ENCODE measurements at places on chromosomes 3 and 15.

- peak; percentile 46 for DNase-seq
These were observed 7.3 kb downstream of the ARL6IP5 start for GRCh38 chr3:69092030-69092516.

- DNase-seq, result no peak
These were observed 512.1 kb upstream of the ROBO2 start for GRCh38 chr3:76527773-76528172.

- DNase-seq, result no peak
These were observed 16.9 kb upstream of the RHCG start for GRCh38 chr15:89513284-89513683.

DNA sequence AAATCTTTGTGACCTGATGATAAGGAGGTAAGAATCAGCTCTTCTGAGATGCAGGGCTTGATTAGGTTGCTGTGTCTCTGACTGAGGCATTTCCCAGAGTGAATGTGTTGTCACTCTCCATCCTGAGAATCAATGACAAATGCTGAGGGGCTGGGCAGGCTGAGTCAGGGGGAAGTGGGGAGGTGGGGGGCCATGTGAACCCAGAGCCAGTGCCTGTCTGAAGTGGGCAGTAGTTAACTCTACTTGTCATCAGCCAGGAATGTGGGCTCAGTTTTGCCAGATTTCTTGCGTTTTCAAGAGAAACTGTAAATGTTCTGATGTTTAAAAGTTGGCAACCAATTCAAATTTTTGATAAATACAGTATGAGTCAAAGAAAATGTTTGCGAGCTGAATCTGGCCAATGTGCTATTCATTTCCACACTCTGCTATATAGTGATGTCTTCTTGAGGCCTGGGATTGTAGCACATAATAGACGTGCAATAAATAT lies 3.1 kb upstream of the BNC1 start:
- no peak for DNase-seq

- DNase-seq, result no peak
These were observed 34.5 kb downstream of the NR1D2 start for GRCh38 chr3:23979569-23979968.

DNA sequence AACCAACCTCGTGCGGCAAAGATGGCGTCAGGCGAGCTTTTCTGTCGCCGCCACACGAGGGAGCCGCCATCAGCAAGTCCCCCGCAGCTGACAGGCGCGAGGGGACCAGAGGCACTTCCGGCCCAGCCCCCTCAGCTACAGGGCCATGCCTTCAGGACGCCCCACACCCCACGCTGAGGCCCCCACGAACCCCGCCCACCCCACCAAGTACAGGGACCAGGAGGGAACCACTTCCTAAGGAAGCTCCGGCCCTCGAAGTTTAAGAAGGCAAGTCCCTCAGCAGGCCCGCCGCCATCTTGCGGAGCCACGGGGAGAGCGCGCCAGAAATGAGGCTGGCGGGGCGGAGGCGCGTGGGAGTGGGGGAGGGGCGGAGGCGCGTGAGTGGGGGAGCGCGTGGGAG lies 790 bp downstream of the DAZL start:
- no peak for DNase-seq

DNA sequence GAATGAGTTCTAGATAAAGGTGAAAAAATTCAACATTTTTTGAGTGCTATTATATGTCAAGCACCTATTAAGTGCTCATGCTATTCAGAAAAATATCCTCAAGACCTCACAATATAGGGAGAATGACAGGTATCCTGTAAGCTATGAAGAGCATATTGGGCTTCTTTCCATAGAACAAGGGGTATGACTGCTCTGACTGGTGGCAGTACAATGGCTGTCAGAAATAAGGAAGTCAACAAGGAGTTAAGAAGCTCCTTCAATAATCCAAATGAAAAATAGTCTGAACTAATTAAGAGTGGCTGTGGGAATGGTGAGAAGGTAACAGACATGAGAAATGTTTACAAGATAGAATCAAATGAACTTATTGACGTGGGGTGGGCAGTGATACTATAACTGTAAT lies 24.7 kb downstream of the NPTN start:
- no peak for DNase-seq

GRCh38 chr3:87997298-87997697 lies 61.5 kb downstream of the CGGBP1 start:
- no peak for DNase-seq

DNA sequence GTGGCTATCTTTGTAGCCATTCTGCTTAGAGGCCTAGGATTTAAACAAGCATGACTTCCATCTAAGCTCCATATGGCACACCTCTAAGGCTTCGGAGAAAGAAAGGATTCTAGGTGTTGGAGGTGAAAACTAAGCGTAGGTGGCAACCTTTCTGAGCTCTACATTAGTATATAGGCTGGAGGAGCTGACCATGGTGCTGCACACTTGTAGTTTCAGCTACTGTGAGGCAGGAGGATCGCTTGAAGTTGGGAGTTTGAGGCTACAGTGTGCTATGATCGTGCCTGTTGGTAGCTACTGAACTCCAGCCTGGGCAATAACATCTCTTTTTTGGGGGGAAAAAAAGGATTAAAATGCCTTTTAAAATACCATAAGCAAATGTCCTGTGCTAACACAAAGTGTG lies 7.4 kb downstream of the EAF1 start:
- DNase-seq, result no peak

DNA sequence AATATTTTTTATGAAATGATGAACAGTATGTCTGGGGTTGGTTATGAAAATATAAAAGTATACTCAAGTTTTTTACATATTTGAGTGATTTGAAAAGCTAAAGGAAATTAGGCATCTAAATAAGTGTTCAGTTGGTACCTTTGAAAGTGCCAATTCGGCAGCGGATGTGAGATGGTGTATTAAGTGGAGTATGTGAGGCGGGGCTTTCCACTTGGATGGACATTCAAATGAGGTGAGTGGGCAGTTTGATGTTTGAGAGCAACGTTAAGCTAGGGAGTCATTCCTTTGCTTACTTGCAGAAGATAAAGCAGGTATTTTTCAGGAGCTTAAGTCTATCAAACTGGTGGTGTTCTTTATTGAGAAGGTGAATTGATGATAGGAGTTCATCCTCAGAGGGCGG lies 189.0 kb upstream of the GOLIM4 start:
- no peak for DNase-seq

DNA sequence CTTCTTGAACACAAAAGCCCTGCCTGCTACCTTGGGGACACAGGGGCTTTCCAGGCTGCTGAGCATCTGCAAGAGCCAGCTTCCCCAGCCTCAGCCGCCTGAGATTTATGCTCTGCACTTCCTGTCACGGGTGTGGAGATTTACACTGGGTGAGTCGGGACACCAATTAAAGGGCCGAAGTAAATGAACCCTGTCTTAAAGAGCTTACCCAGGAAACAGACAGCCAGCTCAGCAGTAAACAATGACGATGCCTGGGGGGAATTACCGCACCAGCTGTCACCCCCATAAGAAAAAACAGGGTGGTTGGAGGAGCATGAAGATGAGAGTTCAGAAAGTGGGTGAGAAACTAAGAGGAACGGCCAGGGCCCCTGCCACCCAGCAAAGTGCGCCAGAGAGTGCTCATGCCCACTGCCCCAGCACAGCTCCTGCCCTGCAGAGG lies 37.5 kb upstream of the IQSEC1 start:
- DNase-seq, result peak; percentile 69

GRCh38 chr3:169071003-169071402 lies 592.5 kb downstream of the MECOM start:
- DNase-seq, result no peak

DNA sequence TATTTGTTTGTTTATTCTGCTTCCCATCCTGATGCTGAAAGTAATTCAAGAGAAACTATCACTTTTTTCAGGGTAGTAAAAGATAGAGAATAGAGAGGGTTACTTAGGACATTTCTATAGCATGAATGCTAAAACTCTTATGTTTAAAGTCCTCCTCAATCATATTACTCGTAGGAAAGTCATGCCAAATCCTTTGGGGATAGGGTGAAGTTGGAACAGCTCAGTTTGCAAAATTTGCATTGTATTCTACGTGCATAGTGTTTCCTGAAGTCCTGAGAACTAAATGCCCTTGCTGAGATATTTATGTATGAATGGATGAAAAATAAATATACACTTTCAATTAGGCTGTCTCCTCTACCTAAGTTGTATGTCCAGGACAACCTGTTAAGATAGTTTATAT lies 14.6 kb downstream of the PLSCR5 start:
- no peak for DNase-seq

GRCh38 chr3:183265834-183266417 lies 12.9 kb downstream of the B3GNT5 start:
- DNase-seq, result no peak

- DNase-seq, result peak; percentile 9
These were observed 32.2 kb upstream of the FMN1 start for GRCh38 chr15:33226559-33227181.

DNA sequence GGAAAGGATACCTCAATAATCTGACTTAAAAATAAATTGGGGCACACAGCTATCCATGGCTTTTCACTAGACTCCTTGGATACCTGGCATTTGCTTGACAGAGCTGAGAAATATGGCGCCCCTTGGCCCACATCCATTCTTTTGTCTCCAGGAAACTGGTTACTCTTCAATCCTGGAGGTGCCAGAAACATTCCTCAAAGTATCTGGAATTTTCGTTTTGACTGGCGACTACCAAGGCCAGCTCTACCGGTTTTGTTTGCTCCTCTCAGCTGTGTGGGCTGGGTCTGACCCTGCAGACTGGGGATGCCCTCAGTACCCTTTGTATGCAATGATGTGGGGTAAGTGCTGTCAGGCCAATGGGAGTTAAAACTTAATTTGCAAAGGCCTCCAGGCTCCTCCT lies 27.0 kb downstream of the KATNBL1 start:
- DNase-seq, result no peak

GRCh38 chr3:55797084-55797483 lies 310.0 kb upstream of the WNT5A start:
- no peak for DNase-seq

- no peak for DNase-seq
These were observed 781.2 kb downstream of the ROBO1 start for GRCh38 chr3:78986416-78987101.

DNA sequence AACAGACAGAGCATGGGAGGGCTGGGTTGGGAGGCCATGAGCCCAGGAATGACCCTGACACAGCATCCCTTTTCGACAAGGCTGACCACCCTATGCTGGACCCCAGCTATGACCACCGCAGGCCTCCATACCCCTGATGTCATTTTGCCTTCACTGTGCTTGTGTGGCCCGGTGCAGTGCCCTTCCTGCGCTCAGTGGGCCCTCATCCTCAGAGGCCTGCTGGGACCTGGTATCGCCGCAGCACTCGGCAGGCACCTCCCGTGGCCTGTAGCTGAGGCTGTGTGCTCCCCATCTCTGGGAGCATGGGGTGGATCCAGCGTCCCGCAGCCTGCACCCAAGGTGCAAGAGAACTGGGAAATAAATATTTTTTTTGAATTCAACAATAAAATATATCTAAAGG lies 73.1 kb upstream of the MEF2A start:
- no peak for DNase-seq

GRCh38 chr15:43911235-43911781 lies 84.5 kb downstream of the WDR76 start:
- DNase-seq, result no peak

DNA sequence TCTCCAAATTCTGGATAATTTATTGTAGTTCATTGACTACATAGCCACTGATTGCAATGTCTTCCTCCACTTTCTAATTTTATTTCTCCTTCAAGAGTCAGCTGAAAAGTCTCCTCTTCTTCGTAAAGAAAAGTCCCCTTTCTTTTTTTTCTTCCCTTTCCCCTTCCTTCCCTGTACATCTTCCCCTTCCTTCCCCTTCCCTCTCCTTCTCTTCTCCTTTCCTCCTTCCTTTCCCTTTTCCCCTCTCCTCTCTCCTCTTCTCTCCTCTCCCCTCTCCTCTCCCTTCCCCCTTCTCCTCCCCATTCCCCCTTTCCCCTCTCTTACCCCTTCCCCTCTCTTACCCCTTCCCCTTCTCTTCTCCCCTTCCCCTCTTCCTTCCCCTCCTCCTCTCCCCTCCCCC lies 8.8 kb upstream of the MGA start:
- DNase-seq, result no peak

- DNase-seq, result no peak
These were observed 148.9 kb downstream of the OXSM start for GRCh38 chr3:25938566-25939325.

DNA sequence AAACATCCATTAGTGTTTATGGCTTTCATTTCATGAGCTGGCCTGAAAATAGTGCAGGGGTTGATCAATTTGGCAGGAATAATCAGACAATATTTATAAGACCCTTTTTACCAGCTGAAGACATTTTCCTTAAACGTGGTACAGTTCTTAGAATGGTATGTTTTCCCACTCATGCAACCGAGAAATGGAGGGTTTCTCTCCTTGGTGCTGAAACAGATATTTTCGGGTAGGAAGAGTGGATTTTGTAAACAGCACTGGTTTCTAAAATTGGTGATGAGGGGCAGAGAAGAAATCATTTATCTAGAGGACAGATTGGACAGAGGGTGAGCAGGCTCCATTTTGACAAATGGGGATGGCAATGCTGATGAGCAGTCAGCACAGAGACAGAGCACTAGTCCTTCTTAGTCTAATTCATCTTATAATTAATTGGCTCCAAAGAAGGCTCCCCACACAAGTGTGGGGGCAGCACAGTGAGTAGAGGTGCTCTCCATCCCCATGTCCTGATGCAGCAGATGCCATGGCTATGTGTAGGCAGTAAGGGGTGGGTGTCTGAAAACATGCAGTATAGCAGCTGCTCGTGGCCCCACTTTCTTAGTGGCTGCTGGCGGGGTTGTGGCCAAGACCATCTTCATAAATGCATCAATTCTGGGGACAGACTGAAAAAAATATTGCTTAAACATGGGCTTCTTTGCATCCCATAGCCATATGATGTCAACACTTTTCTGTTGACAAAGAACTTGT lies 18.1 kb upstream of the SLC7A14 start:
- no peak for DNase-seq

GRCh38 chr3:119293871-119294695 lies at the start of gene ARHGAP31:
Gene ARHGAP31 (plus strand): TSS chr3:119294383. CDS start chr3:119294905, 522 bp downstream.
- DNase-seq, result peak; percentile 83

GRCh38 chr3:157127831-157128767 lies 31.8 kb downstream of the CCNL1 start:
- no peak for DNase-seq

DNA sequence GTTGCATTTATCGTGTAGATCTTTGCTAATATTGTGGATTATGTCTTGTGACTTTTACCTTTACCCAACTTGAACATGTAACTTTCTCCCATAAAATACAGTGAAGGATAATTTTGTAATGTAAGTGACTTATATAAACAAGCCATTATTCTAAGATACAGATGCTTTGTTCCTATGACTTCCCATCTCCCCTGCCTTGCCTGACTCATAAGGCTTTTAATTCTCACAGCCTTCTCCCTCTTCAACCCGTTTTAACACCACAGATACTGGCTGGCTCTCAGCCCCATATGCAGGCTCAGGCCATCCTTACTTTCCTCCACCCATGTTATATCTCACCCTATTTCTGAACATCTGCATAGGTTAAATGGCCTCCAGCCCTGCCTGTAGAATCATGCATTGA lies 4.1 kb downstream of the CCNDBP1 start:
- no peak for DNase-seq

GRCh38 chr3:128100161-128100560 lies 23.5 kb downstream of the RUVBL1 start:
- no peak for DNase-seq

GRCh38 chr3:39592311-39593050 lies 125.0 kb downstream of the MOBP start:
- DNase-seq, result no peak

GRCh38 chr3:197490098-197491058 lies 65.4 kb downstream of the BDH1 start:
- DNase-seq, result no peak

- peak; percentile 71 for DNase-seq
These were observed 780 bp downstream of the TIPARP start for GRCh38 chr3:156674911-156675829.
